ENCODE measurements at places on chromosomes 3 and 15.

DNA sequence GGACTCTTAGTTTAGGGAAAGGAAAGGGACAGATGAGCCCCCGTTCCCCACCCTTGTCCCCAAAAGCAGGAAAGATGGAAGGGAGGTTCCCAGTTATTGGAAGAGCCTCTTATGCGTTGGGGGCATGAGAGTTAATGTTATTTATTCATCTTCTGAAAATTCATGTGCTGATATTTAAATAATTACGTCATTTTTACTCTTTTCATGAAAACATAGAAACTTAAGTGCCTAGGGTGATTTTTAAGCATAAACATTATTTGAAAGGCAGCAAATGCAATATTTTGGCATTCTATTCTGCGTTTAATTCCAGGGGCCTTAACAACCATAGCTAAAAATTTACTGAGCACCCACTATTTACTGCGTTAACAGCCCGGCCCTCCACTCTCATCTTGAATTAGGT, 48.7 kb downstream of the GABRG3 start:
- DNase-seq, result no peak

DNA sequence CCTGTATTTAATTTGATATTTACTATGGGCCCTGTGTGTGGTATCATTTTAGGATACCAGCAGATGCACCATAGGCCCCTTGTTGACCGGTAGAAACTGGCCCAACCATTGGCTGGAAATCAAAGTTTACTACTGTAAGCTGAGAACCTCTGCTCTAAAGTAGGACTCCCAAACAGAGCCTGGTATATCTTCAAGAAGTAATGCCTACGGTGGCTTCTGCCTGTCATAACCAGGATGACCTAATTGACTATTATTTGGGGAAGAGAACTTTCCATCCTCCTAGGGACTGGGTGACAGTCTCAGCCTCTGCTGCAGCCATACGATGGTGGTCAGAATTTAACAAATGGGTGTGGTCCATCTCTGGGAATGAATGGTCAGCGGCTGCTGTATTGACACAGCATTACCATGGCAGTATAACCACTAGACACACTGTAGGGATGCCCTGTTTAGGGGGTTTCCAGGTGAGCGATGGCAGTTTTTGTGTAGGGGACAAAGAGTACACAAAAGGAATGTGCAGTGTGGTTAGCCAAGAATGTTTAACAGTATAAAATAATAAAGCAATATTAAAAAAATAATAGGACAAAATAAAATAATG, 37.3 kb downstream of the RARB start:
- DNase-seq, result no peak

DNA sequence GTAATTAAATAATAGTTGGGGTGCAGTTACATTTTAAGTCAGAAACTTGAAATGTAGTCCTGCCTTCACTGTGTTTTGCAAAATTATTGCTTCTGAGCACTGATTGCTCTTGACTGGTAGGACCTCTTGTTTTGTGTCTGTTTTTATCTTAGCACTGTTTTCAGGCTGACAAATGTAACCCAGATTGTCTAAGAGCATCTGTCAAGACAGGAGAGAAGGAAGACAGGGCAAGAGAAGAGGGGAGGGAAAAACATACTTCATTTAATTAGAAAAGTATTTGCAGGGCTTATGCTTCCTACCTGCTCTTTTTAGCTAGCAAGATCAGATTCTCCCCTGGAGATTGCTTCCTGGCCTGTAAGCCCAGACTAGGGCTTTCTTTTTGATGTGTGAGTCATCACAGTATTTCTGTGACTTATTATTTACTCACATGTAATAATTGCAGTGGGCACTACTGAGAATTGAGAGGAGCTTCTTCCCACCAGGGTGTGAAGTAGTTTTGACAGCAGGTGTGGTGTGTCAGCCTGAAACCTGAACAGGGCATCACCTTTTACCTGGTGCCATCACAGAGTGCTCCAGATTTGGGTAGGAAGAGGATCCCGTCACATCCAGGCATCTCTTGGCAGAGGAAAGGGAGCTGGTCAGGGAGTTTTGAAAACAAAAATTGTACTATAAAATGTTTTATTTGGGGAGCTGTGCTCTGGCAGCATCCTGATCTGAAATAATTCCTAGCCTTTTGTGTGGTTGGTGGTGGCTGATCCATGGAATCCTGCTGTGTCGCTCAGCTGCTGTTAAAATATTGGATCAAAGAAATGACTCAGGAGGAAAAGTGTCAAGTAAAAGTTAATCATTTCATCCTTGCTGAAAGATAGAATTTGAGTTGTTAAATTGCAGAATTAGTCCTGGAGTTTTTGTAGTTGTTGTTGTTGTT, 98.2 kb downstream of the TMEM108 start:
- no peak for DNase-seq

- no peak for DNase-seq
Measured at GRCh38 chr15:93241696-93242585, 152.9 kb upstream of the RGMA start.

DNA sequence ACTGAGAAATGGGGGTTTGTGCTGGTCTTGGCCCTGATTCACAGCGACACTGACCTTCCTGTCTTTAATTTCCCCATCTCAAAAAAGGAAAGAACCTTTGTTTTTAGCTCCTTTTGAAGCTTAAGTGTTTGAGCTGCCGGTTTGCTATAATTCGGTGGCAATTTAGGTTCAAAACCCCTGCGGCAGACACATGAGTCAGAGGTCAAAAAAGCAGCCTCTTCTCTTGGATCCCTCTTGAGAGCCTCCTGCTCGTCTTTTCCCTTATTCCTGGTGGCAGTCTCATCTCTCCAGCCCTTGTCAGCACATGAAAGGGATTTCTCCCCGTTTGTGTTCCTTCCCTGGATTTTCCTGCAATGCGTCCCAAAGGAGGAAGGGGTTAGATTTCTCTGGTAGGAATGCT, 64.5 kb downstream of the GRIP2 start:
- DNase-seq, result no peak

- no peak for DNase-seq
Measured at GRCh38 chr15:62903437-62903836, 139.1 kb upstream of the TPM1 start.

DNA sequence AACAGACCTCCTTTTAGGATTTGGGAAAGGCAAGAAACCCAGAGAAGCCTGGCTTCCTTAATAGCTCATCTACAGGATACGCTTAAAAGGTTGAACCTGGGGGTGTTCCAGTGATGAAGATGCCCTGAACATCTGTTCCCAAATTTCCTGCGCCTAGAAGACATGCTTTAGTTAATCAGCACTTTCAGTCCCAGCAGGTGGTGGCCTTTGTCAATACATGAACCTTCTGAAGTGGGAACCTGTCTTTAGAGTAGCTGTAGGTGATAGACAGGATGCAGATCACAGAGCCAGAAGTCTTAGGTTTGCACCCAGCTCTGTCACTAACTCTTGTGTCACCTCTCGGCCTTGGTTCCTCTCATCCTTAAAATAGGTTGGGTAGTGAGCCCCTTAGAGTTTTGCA, 149.7 kb upstream of the SYNPR start:
- DNase-seq, result no peak

- DNase-seq, result no peak
Measured at GRCh38 chr3:195197765-195198425, 73.1 kb downstream of the XXYLT1 start.

- DNase-seq, result no peak
Measured at GRCh38 chr15:44319385-44319784, 30.9 kb downstream of the GOLM2 start.

- DNase-seq, result no peak
Measured at GRCh38 chr3:149702691-149703441, 45.0 kb upstream of the WWTR1 start.

- DNase-seq, result no peak
Measured at GRCh38 chr3:148990236-148990635, 1.1 kb upstream of the GYG1 start.

GRCh38 chr3:123711356-123711755, 126.5 kb upstream of the HACD2 start:
- no peak for DNase-seq

DNA sequence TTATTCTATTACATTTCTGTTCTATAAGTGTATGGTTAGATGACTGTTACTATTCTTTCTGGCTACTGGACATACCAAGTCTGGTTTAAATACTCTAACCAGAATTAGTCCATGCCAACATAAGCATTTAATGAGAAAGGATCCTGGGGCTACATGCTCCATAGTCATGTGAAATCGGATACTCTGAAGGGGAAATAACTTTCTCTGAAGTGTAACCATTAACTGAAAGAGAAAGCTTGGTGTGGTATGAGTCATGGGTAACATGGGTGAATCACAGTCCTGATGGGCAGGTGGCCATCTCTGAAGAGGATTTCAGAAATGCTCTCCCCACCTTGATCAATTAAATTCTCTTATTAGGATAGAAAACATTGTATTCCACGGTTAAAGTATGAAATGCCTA, 69.4 kb downstream of the FHIT start:
- DNase-seq, result peak; percentile 66

- no peak for DNase-seq
Measured at GRCh38 chr15:58629625-58630024, 119.9 kb downstream of the ADAM10 start.

- no peak for DNase-seq
Measured at GRCh38 chr3:33496449-33496848, 56.2 kb upstream of the UBP1 start.

DNA sequence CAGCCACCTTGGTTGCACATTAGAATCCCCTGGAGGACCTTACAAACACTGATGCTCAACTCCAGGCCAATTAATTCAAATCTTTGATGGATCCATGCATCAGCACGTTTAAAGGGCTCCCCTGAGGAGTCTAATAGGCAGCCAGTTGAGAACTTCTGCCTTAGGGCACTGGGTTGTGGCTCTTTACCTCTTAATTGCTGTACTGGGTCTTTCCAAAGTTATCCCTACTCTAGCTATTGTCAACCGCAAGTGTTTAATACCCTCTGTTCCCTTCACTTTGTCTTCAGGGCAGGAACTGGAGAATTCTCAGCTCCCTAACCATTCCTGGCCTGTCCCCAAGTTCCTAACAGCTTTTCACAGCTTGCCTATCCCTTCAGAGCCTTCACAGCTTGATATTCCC, 15.0 kb upstream of the FAM174B start:
- no peak for DNase-seq

DNA sequence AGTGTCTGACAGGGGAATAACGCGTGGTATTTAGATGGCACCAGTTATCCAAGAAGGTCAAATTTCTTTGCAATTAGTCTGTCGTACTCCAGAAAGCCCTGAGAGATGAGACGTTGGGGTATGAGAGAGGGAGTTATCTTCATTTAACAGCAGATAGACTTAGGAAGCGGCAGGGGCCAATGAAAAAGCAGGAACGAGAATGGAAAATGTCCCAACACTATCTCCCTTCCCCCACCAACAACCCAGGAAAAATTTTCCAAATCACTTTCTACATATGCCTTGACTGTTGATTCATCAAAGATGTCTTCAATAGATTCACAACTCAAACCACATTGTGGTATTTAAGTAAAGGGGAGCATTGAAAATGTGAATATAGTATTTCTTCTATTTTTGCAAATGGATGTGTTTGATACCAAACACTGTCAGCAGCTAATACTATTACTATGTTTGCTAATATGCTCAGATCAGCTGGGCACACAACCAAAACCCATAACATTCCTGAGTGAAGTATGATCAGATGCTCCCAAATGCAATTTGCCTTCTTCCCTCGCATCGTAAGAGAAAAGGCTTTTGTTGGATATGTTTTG, 13.3 kb upstream of the GREM1 start:
- no peak for DNase-seq

GRCh38 chr15:42720071-42720470, 16.9 kb downstream of the CDAN1 start:
- no peak for DNase-seq

DNA sequence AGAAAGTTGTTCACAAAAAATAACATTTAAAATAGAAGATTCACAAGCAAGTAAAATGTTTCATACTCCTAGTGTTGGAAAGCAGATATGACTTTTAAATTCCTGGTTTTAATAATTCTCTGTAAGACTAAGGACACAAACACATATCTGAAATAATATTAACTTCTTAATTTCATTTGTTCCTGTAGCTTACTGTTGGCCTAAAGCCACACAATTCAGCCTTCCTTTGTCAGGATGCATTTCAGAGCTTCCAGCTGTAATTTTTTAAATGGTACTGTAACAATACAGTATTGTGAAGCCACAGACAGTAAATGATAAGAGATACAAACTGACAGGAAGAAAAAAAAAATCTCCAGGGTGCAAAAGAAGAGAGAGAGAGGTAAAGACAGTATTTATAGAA, 84.2 kb downstream of the TMCC1 start:
- no peak for DNase-seq

GRCh38 chr3:73727117-73727821, 102.5 kb upstream of the PDZRN3 start:
- DNase-seq, result no peak

GRCh38 chr3:119500265-119500664, 1.9 kb downstream of the TIMMDC1 start:
- DNase-seq, result no peak

GRCh38 chr3:127316685-127317084, 28.8 kb upstream of the PRR20G start:
- no peak for DNase-seq

- no peak for DNase-seq
Measured at GRCh38 chr15:28915935-28916334, 30.2 kb downstream of the APBA2 start.

DNA sequence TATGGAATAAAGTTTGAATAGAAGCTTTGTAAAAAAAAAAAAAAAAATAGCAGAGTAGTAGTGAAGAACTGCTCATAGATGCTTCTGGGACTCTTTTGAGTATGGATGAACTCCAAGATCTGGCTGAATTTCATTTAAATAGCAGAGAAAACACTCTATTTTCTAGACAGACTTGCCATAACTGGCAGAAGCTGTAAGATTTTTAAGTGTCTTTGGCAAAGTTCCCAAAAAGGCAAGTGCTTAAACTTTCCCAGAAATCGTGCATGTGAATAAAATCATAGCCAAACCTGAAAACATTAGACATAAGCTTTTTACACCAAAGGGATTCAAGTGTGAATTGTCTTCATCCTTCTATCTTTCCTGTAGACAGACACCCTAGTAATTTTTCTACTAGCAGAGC, 110.3 kb upstream of the MITF start:
- DNase-seq, result no peak

DNA sequence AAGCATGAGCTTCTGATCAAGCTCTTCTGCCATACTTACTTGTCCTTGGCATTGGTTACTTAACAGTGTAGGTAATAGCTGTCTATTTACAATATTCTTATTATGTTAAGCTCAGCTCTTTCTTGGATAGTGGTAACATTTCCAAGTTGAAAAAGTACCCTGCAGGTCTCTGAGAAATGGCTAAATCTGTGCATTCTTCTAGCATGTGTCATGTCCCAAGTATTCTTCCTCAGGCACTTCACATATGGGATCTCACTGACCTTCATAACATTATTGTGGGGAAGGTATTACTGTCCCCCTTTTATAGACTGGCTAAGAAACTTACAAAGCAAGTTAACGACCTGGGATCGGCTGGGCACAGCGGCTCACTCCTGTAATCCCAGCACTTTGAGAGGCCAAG, 236.1 kb downstream of the RORA start:
- no peak for DNase-seq

- no peak for DNase-seq
Measured at GRCh38 chr3:172635588-172635987, 75.3 kb downstream of the NCEH1 start.

GRCh38 chr3:72614394-72615074, 233.7 kb downstream of the SHQ1 start:
- no peak for DNase-seq

GRCh38 chr3:172317481-172317880, 130.8 kb downstream of the GHSR start:
- DNase-seq, result no peak
